Stimulated activated naive CD4-positive, alpha-beta T cell (primary cell): ENCODE measurements at places on chromosomes 1 and 21.

DNA sequence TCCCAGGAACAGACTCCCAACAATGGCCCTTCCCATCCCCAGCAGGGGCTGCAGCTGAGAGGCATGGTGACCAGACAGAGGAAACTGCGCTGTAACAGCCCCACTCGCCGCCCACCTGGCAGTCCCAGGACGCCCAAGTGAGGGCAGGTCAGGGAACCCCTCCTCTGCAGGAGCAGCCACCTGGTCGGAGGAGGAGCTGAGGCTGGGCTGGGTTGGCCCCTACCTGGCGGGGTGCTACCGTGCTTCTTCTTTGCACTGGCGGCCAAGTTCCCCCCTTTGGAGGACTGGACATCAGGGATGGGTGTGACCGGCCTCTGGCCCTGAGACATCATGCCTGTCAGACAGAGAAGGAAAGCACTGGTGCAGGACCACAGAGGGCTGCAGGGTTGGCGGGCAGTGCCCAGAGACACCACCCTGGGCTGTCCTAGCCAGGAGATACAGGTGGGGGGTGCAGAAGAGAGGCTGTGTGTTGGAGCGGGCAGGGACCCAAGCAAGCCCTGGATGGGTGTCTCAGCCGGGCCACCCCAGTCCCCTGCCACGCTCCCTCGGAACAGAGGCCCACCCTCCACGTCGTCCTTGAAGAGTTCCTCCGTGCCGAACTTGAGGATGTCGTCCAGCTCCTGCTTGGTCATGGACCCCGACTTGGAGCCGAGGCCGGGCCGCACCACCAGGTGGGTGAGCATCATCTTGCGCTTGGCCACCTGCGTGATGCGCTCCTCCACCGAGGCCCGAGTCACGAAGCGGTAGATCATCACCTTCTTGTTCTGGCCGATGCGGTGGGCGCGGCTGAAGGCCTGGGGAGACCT, 51.6 kb downstream of the CHD5 start:
- DNase-seq: no peak

- no peak for DNase-seq
These were observed 51.2 kb downstream of the PLXNA2 start for GRCh38 chr1:208192995-208193394.

DNA sequence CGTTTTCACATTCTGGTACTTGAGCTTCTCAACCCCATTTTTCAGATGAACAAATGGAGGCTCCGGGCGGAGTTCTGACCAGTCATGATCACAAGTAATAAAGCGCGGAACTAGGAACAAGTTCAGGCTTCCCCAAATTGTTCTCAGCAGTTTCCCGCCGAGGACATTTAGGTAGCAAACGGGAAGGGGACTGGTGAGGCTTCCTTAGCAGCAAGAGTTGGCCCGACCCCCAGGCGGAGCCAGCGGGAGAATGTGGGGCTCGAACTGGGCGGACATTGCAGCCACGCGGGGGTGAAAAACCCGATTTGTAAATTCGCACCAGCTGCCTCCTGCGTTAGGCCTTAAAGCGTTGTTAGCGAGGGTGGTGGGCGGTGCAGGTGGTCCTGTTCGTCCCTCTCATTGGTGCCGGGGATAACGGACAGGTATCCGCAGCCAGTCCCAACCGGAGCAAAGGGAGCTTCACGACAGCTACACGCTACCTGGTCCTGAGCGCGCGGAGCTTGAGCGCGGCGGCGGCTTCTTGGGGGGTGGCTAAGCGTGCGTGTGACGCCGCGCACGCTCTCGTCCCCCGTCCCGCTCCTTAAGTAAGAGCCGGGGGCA, 15.3 kb downstream of the SEMA6C start:
- peak; percentile 87 for DNase-seq

DNA sequence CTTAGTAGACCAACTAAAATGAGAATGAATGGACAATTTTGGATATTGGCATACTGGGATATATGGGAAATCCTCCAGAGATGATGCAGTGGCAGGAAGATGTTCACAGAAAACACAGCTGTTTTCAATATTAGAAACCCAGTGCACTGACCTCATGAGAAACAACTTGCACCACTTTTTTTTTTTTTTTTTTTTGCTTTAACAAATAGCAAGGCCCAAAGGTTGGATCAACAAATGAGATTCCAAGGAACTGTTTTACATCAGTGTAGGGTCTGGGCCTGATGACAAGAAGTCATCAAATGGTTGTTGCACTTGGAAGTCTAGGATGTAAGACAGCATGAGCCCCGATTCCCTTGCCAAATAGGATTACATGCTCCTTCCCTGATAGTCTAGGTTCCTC, 110.7 kb downstream of the SLC25A24 start:
- DNase-seq: no peak

DNA sequence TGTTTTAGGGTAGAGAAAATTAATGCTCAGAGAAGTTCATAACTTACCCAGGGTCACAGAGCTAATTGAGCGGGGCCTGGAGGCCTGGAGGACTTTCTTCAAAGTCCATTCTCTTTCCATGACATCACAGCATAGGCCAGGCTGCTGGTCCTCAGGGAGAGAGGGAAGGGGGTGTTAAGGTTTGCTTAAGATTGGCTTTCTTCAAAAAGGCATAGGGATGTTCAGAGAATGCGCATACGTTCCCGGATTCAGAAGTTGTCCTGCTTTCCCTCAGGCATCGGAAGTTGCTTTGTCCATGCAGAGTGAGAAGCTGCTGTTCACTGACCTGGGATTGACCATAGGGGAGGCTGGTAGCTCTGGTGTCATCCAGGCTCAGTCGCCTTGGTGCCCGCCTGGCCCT, 25.0 kb downstream of the RASSF5 start:
- DNase-seq: no peak

DNA sequence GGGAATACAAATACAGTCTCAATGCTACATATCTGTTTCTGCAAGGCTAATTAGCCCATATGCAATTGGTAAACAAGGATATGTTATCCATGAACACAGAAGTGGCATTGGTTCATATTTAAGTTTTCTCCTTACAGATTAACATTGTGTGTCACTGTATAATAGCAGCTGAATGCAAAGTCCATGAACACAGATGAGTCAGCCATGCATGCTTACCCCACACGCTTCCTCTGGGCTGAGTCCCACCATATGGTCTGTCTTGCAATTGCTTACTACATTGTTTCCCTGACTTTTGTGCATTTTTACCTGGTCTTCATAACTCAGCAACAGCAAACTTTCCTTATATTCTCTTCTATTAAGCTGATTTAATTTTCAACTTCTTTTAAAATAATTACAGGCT, 41.5 kb upstream of the TSNAX start:
- DNase-seq: no peak

DNA sequence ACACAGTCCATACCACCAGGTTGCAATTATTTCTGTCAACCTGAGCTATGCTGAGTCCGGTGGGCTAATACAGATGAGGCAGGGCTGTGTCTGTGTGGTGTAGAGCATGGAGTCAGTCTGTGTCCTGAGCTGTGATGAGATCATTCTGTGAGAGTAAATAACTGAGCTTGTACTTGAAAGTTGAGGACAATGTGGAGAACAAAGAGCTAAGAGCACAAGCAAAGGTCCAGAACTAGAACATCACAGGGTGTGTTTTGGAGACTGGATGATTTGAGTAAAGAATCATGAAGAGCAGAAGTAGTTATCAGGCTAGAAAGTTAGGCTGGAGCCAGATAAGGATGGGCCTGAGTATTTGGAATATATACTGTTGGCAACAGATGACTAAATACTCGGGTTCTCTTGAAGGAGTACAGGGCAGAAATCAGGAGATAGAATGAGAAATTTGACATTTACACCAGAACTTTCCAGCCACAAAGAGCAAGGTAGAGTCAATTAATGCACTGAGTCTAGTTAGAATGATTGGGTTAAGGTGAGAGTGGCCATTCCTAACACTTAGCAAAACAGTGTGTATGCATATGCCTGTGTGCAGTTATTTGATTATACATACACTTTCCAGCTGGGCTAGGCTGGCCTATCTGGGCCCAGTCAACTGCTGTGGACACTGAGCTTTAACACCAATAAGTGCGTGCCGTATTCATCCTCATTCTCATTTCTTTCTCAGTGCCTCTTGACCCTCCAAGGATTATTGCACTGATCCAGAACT, 48.8 kb downstream of the LEPR start:
- no peak for DNase-seq

DNA sequence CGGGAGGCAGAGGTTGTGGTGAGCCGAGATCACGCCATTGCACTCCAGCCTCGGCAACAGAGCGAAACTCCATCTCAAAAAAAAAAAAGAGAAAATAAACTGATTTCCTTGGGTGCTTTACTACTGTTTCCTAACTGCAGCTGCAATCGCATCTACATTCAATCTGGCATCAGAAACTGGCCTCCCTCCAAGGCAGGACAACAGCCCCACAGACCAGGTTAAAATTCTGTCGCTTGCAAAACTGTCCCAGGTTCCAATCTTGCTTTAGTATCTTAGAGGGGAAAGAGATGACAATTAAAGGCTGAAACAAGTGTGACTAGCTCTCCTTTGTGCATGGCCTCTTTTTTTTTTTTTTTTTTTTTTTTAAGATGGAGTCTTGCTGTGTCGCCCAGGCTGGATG, 32.4 kb upstream of the SLC25A33 start:
- no peak for DNase-seq

DNA sequence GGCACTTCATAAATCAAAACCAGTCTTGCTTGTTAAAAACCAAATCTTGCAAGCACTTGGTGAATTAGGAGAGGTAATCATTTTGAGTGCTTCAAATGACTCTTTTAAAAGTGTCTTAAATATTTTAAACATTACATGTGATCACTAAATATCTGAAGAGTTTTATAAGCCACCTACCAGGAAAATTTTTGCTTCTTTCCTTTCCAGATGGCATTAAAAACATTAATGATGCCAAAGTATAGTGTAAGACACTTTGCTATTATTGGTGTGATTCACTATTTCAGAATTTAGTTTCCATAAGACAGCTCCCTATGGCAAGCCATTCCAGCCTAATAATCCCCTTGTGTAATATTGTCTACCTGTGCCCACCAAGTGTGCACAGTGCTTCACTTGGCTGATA, 548.8 kb upstream of the ADAMTS5 start:
- DNase-seq: no peak

- no peak for DNase-seq
These were observed 159.6 kb downstream of the PCBP3 start for GRCh38 chr21:45802956-45803617.

GRCh38 chr1:217482356-217483102, 148.4 kb downstream of the GPATCH2 start:
- DNase-seq: no peak

- peak; percentile 43 for DNase-seq
These were observed 17.1 kb downstream of the RPAP2 start for GRCh38 chr1:92315766-92316599.

GRCh38 chr1:39385067-39385988, 106.1 kb upstream of the BMP8A start:
- no peak for DNase-seq

- no peak for DNase-seq
These were observed 33.9 kb downstream of the DDR2 start for GRCh38 chr1:162666006-162666645.

DNA sequence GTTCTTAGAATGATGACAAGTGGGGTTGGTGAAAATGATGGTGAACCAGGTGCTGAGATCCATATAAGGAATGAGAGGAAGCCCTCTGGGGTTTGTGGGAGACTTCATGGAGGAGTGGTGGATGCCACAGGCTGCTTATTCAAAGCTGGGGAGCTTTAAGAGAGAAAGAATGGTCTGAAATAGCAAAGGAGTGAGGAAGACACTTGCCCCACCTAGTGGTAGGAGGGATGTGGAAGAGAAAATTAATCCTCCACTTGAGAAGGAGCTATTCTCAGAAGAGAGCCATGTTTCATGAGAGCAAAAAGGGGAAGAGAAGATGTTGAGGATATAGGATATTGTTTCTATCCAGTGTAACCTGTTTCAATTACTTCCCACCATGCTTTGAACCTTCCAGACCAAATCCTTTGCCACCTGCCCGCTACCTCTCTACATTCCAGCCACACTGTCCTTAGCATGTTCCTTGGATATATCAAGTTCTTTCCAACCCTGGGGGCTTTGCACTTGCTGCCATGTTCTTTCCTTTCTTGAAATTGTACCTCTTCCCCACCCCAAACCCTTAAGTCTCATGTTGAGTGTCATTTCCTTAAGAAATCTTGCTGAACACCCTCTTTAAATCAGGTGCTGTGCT, 19.6 kb upstream of the ZNF648 start:
- peak; percentile 30 for DNase-seq

GRCh38 chr1:93196591-93196990, 16.1 kb downstream of the CCDC18 start:
- no peak for DNase-seq

DNA sequence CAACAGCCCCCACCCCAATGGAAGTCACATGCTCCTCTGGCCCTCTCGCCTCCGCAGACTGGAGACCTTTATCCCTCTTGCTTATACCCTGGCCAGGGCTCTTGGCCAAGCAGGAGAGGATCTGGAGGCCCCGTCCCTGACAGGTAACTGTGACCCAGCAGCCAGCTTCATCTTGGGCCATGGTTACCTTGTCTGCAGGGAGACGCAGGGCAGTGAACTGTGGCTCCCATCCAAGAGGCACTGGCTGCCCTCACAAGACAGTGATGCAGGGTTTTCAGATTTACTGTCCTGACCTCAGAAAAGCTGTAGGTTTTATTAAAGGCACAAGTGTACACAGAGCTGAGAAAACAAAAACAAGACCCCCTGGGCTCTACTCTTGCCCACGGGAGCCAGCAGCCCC, 96.7 kb upstream of the KLHDC7A start:
- DNase-seq: no peak

DNA sequence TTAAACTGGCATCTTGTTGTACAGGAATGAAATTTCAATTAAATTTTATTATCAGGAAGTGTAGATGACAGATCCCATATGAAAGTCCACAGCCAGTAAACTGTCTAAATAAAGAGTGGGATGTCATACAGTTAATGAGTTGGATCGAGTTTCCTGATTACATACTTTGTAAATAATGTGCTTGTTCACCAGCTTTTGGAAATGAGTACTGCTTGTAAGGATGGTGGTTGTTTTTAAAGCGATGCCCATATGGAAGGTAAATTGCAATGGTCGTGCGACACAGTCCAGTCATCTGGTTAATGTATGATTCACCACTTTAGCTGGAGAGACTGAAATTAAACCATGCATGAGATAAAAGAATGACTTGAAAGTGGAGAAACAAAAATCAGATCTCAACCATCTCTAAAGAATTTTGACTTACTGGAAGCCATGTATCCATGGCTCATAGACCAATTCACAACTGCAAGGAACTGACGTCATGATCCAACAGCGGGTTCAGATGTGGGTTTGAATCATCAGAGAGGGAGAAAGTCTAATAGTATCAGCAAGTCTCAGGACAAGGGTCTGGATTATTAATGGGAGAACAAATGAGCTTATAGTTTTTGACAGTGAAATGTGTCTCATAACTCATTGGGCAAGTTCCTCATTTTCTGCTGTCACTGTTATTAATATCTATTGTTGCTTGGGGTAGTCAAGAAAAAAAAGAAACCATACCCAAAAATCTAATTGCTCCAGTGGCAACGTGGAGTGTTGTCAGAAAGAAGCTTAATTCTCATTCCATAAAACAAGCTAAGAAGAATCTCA, 49.0 kb downstream of the MAP10 start:
- no peak for DNase-seq

DNA sequence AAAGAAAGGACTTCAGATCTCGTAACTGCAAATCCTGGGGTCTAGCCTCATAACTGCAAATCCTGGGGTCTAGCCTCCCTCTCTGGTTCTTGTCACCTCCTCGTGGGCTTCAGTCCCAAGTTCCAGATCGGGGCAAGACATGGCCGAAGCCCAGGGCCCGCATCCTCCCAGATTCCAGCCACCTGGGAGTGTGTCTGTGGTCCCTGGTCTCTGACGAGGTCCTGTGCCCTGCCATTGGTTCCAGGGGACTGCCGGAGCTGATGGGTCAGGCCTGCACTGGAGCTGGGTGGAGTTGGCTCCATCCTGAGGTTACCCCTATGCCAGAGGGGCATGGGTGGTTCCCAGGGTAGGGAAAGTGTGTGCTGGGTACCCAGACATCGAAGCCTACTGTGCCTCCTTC, 17.7 kb upstream of the C1orf174 start:
- DNase-seq: no peak
